Amniotic stem cell (primary cell): ENCODE measurements at places on chromosomes 1 and 21.

GRCh38 chr1:109113590-109114341, at the start of gene ELAPOR1:
Gene ELAPOR1 (plus strand): TSS chr1:109114115. CDS start chr1:109114184, 69 bp downstream.
- no peak for DNase-seq

- DNase-seq = no peak
Observed at GRCh38 chr1:9242338-9242969, 7.9 kb downstream of the H6PD start.

DNA sequence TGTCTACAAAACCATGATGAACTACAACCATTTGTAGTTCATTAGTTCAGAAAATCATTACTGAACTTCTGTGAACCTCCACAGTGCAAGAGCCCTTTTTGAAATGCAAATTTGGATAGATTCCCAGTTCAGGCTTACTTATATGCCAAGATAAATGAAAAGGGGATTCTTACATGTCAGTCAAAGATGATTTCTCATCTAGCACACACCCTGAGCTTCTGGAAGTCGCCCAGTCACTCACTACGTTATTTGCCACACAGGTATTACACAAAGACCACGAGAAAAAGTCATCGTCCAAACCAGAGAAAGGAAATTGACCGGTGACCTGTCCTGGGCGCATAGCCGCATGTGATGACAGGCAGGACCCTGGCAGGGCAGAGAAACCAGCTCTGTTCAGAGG, 41.8 kb downstream of the ETS2 start:
- DNase-seq = no peak

- DNase-seq = no peak
Observed at GRCh38 chr1:236214761-236215160, 67.0 kb downstream of the ERO1B start.

DNA sequence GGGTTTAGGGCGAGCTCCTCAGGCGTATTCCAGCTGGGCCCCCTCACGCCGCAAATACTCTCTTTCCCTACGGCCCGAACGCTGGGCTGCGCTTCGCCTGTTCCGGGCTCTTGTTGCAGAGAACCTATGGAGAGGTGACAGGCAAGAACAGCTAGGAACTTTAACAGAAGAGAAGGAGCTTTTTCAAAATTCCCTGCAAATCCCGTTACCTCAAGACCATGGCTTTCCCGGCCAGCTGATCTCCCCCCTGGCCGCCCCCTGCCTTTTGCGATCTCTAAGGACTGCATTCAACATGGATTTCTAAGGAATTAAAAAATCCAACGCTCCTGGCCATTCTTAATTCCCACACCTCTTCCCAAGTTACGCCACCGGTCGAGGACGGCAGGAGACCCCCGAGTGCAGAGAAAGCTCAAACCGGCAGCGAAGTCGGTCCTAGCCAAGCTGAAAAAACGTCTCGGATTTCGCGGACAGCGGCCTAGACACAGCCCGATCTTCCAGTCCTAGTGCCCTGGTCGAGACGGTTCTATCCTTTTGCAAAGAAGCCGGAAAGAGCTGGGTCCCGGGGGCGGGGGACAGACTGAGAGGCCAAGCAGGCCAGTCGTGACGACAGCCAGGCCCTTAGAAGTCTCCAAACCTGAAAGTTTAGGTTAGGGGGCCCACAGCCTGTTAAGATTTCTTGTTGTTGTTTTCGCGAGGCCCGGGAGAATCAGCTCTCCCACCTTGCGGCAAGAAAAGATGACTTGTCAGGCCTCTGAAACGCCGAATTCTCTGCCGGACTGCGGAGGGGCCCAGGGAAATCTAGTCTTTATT, 1.1 kb upstream of the TBX15 start:
- DNase-seq = no peak

DNA sequence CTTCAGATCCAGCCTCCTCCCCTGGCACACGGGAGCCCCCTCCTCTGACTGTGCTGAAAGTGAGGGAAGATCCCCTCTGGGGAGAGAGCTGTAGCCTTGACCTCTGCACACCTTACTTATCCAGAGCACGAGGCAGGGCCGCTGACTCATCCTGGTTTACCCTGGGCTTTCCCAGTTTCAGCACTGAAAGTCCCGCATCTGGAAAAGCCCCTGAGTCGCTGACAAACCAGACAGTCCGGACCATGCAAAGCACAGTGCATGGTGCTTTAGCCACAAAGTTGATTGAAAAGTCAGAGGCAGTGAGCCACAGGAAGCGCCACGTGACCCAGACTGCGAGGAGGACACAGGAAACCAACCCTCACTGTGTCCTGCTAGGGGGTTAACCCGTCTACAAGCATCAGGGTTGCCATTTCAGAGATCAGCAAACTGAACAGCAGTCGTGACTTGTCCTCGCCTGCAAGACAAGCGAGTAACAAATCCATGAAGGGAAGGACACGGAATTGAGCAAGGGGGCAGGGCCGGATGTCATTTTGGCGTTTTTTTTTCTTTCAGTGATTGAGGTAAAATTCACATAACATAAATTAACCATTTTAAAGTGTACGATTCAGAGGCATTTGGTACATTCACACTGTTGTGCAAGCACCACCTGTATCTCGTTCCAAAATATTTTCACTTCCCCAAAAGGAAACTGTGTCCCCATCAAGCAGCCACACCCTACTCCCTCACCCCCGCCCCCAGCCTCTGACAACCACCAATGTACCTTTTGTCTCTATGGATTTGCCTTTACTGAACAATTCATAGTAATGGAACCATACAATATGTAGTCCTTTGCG, 19.9 kb upstream of the IFNGR2 start:
- peak; percentile 23 for DNase-seq

- DNase-seq = no peak
Observed at GRCh38 chr1:84689514-84690396, 506 bp downstream of the SSX2IP start.

DNA sequence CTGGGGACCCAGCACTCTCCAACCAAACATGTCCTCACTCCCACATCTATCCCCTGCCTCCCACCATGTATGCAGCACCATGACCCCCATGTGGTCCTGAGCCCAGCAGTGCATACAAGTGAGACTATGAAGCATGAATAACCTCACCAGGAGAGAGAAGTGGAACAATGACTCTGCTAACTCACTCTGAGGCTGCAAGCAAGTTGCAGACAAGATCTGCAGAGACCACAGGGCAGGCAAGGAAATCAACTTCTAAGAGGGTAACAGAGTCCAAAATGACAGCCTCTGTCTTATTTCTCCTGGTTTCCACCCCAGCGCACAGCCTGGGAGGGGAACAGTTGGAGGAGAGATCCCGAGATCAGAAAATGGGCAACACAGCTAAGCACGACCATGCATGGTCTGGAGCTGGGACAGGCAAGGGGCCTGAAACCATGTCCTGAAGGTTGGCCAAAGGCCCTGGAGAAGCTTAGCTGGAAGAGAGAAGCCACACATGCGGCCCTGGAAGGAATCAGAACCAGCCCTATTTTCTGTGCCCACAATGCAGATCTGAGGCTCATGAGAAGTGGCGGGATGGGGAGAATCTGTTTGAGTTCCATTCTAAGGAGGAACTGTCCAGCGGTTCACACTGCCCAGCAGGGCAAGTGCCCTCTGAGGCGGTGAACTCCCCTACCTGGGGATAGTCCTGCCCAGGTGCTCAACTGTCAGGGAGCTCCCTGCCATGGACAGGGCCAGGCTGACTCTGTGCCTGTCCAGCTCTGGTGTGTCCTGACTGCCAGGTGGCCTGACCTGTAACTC, 12.5 kb upstream of the REN start:
- DNase-seq = no peak

DNA sequence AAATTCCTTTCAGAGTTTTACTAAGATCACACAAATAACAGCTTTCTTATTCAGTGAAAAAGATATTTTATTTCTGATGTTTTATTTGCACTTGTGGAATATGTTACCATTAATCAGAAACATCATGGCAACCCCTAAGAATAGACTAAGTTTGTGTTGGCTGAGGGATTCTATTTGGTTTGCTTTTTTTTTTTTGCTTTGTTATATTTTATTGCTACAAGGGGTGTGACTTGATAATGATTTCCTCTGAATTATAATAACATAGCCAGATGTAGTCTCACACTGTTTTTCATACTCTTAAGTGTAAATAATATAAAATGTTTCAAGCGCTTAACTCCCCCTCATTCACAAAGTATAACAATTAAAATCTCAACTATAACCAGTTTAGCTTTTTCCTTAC, 20.0 kb downstream of the GLRX2 start:
- no peak for DNase-seq

- no peak for DNase-seq
Observed at GRCh38 chr1:210771131-210771530, 362.8 kb downstream of the KCNH1 start.

DNA sequence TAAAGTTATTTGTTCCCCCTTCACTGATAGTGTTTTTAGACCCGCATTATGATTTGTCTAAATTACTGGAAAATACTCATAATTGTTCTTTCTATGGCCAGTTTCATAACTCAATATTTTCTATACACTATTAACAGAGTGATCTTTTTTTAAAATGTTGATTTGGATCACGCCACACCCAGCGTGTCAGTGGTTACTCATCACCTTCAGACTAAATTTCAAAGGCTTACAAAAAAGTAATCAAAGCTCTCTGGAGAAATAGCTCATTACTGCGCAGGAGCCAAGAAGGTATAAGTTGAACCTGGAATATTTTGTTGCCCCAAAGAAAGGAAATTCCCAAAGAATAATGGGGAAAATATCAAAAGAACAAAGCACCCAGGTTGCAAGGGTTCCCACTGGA, 104.9 kb downstream of the EVI5 start:
- no peak for DNase-seq

DNA sequence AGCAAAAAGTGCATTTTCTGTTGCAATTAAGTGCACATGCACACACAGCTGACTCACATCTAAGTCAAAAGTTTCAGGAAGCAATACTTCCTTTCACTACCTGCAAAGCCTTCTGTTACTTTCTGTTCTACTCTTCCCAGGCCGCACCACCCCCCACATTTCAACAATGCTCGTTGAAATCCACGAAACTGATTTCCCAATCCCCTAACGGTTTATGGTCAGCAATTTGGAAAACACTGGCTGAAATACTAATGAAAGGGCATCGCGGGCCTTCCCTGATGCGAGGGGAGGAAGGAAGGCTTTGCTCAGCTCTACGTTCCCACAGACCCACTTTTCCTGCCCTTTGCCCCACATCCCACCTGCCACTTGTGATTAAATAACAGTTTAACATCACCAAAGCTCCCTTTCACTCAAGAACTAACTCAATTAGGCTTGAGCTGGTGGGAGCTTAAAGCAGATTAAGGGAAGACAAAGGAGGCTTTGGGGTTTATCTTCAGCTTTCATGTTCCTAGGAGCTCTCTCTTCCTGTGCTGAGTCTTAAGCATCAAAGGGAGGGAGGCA, 243.2 kb upstream of the RAB4A start:
- DNase-seq = no peak

- DNase-seq = no peak
Observed at GRCh38 chr21:16978309-16978895, 534.4 kb upstream of the CXADR start.

- no peak for DNase-seq
Observed at GRCh38 chr1:228812961-228813360, 77.7 kb downstream of the RHOU start.

GRCh38 chr1:55418208-55419000, 203.2 kb upstream of the USP24 start:
- DNase-seq = no peak

GRCh38 chr1:240503036-240503435, 108.9 kb downstream of the GREM2 start:
- DNase-seq = no peak

- DNase-seq = no peak
Observed at GRCh38 chr1:220680085-220680687, 10.0 kb upstream of the C1orf115 start.
